ENCODE measurements at places on chromosomes 5 and 9.

DNA sequence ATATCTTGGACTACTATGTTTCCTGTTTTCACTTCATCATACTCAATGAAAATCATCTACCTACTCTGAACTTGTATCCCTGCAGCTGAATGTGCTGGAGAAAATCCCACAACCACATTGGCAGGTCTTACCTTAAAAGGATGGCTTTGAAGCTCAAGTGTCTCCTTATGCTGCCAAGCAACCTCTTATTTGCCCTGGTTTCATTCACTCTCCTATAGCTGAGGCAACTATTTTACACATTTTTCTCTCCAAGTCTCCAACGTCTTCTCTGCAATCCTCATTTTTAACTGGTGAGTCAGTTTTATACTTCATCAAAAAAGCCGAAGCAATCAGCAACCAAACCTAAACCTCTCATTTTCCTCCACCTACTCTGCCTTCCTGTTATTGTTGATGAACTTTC lies 49.7 kb downstream of the POU4F3 start:
- DNase-seq, result no peak

GRCh38 chr5:179749857-179750508 lies 17.4 kb downstream of the MAML1 start:
- no peak for DNase-seq

DNA sequence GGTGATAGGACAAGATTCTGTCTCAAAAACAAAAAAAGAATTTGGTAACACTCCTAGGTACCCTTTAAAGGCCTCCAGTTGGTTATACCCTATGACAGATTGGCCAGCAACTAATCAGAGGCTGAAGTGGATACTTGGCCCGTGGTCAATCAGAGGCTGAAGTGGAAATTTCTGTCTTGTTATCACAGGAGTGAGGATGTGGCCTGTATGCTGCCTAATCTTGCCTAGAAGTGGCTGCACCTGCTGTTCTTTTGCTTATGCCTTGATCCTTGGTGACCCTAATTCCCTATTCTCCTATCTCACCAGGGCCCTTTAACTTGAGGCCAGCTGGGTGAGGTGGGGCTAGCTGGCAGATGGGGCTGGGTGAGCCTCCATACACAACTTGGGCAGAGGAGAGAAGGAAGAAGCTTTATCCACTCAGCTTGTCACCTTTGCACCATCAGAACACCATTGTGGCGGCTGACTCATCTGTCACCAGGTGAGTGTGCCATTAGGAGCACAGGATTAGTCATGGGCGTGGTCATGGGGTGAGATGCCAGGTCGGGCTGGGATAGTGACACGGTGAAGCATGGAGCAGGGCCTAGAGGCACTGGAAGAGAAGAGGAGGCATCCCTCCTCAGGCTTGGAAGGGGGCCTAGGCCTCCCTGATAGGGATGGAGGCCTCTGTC lies 41.5 kb downstream of the SAR1B start:
- DNase-seq, result no peak

DNA sequence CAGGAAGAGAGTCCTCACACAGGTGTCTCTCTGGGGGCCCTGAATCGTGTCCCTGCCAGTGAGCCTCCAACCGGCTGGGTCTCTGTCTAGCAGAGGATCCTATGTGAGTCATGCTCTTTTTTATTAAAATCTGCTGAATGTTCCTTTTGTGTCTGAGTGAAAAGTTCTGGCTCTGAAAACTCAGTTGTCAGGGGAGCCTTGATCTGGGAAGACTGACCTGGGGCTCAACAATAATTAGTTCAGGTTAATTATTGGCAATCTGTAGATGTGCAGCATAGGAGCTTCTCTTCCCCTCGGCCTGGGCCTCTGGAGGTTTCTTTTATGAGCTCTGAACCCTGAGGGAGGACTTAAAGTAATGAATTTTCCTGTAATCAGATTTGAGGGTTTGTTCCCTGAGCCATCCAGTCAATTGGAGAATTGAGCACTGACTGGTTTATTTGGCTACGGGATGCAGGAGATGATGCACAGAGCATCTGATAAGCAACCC lies 45.2 kb downstream of the ALG2 start:
- DNase-seq, result no peak

- DNase-seq, result no peak
Observed at GRCh38 chr9:12784461-12785259, 9.8 kb downstream of the LURAP1L start.

DNA sequence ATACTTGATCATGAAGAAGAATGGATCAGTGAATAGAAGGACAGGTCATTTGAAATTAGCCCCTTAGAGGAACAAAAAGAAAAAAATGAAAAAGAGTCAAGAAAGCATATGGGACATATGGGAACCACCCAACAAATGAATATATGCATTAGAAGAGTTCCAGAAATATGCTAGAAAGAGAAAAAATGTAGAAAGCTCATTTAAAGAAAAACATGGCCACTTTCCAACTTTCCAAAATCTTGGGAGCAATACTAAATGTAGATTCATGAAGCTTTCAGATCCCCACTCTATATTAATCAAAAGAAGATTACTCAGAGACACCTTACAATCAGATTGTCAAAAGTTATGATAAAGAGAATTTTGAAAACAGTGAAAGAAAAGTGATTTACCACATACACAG lies 334.8 kb upstream of the NMUR2 start:
- no peak for DNase-seq

DNA sequence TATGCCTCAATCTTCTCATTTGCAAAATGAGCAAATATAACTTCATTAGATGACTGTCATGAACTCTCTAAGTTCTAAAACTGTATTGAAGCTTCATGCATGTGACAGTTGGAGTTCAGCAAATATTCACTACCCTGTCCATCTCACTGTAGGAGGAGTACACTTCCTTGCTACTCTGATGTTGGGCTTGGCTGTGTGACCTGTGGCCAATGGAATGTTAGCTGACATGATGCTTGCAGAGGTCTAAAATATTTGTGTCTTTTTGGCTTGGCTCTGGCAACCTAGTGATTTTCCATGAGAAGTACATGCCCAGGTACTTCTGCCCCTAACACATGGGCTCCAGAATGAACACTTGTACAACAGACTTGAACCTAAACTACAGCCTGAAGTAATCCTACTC lies 203.1 kb upstream of the ANKH start:
- no peak for DNase-seq

DNA sequence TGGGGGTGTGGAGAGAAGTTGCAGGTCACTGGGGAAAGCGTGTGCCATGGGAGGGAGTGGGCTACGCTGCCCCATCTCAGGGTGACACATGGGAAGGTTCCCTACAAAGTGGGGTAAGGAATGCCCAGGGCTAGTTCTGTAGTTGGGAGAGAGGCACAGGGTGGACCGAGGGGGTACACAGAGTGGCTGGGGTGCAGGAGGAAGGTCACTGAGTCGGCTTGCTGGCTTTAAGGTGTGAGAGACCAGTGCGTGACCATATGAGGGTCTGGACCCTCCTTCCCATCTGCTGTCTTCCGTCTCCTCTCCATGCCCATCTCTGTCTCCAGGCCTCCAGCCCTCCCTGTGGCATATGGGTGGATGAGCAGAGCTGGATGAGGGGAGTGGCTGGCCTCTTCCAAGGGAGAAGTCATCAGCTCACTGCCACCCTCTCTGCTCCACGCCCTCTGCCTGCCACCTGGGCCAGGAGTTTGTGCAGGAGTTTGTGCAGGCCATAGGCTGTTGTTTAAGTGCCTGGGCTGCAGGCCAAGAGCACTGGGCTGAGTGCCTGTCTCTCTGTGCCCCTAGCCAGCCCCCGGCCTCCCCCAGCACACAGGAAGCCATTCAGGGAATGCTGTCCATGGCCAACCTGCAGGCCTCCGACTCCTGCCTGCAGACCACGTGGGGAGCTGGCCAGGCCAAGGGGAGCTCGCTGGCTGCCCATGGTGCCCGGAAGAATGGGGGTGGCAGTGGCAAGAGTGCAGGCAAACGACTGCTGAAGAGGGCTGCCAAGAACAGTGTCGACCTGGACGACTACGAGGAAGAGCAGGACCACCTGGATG lies 96.8 kb downstream of the PHF2 start:
- peak; percentile 9 for DNase-seq

GRCh38 chr5:179212870-179213269 lies 132.4 kb downstream of the ADAMTS2 start:
- DNase-seq, result no peak

DNA sequence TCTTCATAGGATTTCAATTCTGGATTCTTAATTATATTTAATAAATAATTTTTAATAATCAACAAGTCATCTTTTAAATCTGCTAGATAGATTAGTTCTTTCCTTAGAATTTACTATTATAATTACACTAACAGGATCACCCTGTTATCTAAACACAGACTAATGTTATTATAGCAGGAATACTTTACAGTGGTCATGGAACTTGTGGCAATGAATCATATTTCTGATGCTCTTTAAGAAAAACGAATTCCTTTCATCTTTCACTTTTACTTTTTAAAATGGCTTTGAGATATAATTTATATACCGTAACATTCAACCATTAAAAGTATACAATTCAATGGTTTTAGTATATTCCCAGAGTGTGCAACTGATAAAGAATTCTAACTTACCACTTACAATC lies 29.7 kb upstream of the CDK5RAP2 start:
- no peak for DNase-seq

DNA sequence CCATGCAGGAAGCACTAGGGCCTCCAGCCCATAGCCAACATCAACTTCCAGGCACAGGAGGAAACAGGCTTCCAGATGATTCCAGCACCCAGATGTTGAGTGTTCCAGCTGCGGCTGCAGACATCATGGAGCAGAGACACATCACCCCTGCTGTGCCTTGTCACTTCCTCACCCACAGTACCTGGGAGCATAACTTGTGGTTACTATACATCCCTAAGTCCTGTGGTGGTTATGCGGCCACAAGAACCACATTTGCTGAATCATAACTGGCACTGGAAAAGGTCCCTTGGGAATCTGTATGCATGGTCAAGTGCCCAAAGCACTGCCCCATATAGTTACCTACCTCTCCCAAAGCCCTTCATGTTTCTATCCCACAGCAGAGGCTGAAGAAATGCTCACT lies 56.6 kb downstream of the WHRN start:
- no peak for DNase-seq

- no peak for DNase-seq
Observed at GRCh38 chr5:176664886-176665285, 17.6 kb downstream of the TSPAN17 start.

GRCh38 chr5:1724822-1725602 lies 74.6 kb downstream of the MRPL36 start:
- DNase-seq, result no peak

DNA sequence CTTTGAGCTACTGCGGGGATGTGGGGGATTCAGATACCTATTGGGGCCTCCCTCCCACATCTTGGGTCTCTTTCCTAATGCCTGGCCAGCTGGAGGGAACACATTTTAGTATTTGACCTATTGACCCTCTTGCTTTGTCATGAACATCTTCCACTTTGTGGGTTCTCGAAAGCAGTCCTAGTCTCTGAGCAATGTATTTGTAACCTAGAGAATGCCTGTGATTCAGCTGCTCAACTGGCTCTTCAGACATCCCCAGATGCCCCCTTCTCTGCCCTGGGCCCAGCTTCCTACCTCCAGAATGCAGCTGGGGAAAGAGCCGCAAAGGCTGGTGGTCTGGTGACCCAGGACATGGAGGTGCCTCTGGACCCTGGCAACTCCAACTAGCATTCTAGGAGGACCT lies 32.2 kb downstream of the APTX start:
- DNase-seq, result no peak

DNA sequence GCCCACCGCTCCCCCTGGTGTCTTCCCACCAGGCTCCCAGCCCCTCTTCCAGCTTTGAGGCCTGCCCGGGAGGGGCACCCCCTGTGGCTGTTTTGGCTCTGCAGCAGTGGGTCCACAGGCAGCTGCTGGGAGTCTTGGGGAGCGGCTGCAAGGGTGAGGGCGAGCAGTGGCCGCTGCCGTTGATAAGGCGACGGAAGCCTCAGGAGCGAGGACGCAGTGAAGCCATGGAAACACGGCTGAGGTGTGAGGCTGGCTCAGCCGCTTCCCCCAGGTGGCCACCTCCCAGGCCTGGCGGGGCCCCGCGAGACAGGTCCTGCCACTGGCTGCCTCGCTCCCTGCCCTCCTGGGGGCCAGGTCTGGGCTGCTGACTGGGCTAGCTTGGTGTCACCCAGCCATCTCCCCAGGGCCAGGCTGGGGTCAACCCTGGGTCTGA lies 41.5 kb downstream of the CXXC5 start:
- DNase-seq, result no peak

- no peak for DNase-seq
Observed at GRCh38 chr9:123416176-123416575, 60.2 kb downstream of the CRB2 start.

GRCh38 chr9:127765418-127765817 lies 13.0 kb downstream of the SH2D3C start:
- DNase-seq, result no peak

- no peak for DNase-seq
Observed at GRCh38 chr5:111548348-111548950, 36.1 kb upstream of the STARD4 start.

DNA sequence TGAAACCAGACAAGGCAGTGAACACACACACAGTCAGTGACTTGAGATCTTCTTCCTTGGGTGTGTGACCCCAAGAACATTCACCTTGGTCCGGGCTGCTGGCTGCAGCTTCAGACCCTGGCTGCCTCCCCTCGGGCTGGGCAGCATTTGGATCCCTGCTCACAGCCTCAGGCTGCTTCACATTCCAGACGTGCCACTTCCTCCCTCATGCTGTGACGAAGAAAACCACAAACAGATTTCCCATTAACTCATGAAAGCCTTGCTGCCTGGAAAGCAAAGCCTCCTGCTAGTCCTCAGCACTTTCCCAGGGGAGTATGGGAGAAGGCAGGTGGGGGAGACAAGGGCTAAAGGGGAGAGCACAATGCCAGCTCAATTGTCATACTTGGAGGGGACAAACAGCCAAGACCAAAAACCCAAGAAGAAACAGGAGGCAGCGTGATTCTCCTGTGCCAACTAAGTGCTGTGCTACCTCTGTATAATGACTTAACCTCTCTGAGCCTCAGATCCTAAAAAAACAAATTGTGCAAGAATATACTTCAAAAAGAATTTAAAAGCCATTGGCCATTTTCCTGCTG lies 594.6 kb upstream of the BRINP1 start:
- DNase-seq, result no peak

DNA sequence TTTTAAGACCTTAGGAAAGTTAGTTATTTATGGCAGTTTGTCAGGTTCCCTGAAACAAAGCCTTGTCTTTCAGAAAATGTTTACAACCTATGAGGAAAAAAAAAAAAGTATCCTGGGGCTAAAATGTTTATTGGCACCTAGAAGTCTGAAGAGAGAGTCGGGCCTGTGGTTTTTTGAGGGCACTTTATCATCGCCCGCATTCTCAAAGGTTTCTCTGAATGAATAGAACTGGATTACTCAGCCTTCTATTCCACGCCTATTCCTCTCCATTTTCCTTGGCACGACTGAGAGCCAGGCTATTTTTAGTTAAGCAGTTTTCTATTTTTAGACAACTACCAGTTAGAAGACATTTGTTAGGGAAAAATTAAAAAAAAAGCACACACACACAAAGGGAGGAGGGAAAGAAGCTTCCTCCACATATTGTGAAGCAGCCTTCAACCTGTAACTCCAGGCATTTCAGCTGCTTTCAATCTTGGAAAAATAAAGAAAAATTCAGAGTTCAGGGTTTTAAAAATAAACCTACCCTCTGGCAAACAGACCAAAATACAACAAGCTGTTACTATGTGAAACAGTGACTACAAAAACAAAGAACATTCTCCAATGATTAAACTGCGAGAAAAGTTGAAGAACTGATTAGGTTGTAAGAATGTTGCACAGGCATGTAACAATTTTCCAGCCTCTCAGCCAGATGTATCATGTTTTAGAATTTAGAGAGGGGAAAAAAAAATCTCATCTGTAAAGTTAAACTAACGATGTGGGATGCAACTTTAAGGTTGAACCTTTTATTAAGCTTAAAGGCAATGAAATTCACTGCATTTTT lies 97.0 kb downstream of the MEF2C start:
- no peak for DNase-seq
